ENCODE measurements at places on chromosomes 2 and 18.
A peak's percentile ranks its signal among the peaks of the same experiment; 100 is the strongest.

DNA sequence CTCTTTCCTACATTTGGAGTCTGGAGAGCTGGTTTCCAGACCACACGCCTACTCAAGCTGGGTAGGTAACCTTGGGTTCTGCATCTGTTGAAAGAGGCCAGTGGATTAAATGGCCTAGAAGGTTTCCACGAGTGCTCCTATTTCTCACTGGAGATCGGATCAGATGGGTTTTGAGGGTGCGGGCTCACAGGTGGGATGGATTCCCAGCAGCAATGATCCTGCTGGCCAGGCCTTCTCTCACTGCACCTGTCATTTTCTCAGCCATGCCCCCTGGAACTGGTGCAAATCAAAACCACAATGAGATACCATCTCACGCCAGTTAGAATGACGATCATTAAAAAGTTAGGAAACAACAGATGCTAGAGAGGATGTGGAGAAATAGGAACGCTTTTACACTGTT is 747.5 kb upstream of the RAB6C start:
- no peak for DNase-seq

DNA sequence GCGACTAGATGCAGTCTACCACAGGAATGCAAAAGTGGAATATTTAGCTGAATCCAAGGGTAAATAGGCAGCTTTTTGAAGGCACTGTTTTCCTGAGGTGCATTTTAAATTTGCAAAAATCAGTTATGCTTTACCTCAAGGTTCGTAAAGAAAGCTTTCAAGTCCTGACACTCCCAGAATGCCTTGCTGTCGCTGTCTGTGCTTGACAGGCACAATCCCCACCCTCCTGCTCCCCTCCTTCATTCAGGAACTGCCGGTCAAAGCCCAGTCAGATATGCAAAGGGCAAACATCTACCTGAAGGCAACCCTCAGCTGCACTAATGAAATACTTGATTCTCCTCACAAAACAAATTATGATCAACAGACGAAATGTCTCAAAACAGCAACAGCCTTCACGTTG is 97.4 kb upstream of the DDX18 start:
- DNase-seq, result no peak

DNA sequence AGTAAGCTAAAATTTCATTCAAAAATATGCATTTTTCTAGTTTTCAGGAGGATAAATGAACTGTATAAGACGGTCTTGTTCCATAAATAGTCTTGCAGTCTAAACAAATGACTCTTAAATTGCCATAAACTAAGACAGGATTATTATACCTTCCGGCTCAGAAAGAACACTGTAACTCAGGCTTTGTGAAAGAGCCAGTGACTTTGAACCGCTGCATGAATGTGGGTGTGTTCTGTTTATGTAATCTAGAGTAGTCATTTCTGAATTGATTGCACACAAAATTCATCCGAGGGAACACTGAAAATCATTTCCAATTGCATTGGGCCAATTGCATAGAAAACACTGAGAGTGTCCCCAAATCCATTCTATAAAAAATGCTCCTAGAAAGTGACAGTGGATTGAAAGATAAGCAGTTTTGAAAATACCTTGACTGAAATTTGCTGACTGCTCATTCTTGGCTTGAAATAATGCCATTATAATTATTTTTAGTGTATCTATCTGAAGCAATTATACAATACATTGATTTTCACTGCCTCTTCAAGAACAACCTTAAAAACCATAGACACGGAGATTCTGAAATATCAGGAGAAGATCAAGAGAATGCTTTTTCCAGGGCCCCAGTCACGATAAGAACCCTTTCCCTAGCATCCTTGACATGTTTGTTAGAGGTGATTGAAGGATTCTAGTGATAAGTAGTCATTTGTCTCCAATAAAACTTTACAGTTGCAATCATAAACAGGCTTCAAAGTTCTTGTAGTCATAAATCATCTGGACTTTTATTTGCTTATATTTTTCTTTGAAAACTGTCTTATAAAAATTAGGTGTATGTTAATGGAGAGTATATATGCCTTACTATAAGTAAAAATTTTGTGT is 55.4 kb downstream of the CNTNAP5 start:
- DNase-seq, result no peak

DNA sequence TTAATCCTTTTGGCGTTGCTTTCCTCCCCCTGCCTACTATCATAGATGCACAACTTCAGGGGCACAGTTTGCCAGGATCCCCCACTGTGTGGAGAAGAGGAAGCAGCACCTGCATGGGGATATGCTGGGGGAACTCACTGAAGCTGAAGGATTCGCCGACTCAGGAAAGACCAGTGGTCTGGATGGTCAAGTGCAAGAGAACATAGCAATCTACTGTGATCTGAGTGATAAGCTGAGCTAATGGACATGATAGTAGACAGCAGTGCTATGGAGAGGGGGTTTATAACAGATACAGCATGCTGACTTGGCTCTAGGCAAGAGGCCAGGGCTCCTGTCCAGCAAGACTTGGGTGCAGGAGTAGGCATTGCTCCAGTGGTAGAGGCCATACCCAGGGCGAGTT is 124.4 kb upstream of the NRP2 start:
- DNase-seq, result no peak

GRCh38 chr2:66435549-66435875 is 587 bp downstream of the MEIS1 start:
- no peak for DNase-seq

DNA sequence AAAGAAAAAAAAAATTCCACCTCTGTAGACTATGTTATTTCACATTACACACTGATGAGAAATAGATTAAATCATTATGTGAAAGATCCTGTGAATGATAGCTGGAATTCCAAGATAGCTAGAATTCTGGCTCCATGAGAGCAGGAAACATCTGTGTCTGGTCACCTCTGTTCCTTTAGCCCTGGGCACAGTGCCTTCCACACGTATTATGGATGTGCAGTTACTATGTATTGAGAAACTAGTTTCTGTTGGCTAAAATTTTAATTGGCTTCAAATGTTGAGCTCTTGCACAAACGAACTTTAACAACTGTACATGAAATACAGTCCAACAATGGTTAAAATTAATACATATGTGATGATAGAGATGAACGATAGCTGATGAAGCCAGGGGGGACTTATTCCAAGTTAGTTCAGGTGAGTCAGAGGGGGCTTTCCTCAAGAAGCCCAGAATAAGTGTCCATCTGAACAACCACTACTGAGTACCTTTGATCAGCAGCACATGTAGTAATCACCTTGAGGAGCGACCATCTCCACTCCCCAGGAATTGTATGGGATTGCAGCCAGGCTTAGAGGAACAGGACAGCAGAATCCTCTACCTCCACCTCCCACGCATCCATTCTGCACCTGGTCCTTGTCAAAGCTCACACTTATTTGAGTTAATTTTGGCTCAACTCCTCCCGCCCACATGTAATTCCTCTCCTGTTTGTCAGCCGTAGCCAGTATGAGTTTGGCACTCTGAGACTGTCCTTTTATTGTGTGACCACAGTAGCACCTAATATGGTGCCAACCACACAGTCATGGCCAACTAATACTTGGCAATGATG is 68.6 kb downstream of the NABP1 start:
- DNase-seq, result no peak

DNA sequence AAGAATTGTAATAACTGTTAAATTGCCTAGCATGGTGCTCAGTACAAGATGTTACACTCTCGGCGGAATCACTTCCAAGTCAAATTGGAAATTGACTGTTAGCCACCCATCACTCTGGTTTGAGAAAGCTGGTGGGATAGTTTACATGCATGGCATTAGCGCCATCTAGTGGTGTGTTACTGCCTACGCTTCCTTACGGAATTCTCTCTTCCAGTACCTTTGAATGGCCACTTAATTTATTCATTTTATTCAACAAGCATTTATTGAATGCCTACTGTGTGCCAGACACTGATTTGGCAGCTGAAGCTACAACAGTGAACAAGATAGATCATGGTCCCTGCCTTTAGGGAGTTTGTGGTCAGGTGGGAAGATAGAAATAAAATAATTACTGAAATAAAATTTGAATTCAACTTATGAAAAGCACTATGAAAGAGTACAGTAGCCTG is 171.2 kb downstream of the TMEM247 start:
- peak; percentile 49 for DNase-seq

DNA sequence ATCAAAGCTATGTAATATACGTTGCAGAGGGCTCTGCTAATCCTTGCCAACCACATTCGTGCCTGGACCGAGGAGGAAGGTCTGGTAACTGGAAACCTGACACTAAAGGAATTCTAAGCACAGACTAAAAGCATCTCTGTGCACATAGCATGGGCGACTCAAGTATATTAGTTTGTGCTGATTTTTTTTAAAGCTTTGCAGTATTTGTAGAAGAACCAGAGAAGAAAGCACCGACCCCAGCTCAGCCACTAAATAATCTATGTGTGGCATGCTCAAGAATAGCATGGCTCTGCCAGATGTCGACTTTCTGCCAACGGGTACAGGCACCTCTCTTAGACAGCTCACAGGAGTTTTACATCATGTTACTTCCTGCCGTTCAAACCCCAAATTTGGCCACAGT is 73.2 kb upstream of the NRP2 start:
- DNase-seq, result no peak

DNA sequence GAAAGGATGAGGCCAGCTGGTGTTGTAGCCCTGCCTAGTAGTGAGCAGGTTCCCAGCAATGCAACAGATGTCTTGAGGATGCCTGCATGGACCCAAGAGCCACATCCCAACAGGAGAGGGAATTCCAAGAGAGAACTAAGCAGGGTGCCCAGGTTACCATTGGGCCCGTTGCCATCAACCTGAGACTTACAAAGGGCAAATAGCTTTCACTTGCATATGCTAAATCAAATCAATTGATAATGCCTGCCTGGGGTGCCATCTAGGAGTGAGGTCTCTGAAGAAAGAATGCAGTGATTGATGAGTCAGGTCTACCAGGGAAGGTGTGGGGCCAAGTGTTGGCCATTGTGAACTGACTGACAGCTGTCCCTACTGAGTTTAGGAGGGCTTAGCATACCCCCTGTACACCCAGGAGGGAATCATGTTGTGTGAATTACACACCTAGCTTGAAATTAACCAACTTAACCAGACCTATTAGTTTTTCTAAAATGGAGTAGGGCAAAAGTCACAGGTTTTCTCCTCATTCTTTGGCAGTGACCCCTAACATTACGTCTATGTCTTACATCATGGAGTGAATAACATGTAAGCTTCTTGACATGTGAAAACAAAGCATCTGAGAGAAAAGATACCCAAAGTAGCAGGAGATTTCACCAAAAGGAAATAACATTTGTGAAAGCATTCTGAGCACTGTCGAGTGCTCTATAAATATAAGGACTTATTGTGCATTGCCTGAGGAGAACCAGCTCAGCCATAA is 32.3 kb downstream of the FHOD3 start:
- no peak for DNase-seq

DNA sequence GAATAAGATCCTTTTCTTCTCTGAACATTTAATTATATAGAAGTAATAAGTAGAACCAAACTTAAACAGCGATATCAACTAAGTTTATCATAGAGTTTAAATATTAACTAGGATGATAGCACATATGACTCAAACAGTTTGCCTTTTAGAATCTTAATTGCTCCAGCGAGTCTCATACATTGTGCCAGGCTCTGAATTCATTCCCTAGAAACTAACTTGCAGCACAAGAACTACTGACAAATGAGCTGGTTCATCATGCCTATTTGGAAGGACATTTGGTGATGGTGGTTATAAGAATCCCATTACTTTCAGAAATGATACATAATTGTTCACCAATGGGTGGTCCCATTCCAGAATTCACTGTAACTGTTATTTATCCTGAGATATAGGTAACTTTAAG is 1026.6 kb upstream of the DDX18 start:
- DNase-seq, result no peak

GRCh38 chr2:3423492-3424170 is 44.1 kb downstream of the TRAPPC12 start:
- DNase-seq, result peak; percentile 63

Measured in activated gamma-delta T cell treated with anti-CD3 and anti-CD28 coated beads, Interleukin-2, amount 50 U/mL, for 16 hours (primary cell).